ENCODE measurements at places on chromosomes 13 and 19.

- H3K4me3 ChIP-seq: no peak overlapping the region
- no peak for DNase-seq
- no peaks in the 10 kb centered on the region for H3K27me3 ChIP-seq
- H3K4me1 ChIP-seq: no peaks in the 10 kb centered on the region
- H3K27ac ChIP-seq: no peak overlapping the region
Observed at GRCh38 chr13:34628209-34628682, 313.8 kb upstream of the NBEA start.

DNA sequence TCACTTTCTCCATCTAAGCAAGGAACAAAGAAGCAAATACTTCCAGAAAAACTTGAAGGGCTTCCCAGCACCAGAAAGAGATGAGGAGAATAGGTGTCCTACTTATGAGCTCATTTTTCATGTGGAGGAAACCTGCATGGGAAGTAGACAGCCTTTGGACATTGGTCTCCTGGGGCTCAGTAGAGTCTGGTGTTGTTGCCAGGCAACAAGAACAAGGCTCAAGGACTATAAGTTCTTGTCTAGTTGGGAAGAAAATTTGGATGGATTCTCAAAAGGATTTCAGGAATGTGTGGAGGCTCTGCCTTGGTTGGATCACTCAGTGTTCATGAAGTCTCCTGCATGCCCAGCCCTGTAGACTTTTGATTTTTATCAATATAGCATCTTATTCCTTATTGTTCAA lies 84.5 kb downstream of the MBNL2 start:
- no peaks in the 10 kb centered on the region for H3K36me3 ChIP-seq
- no peak overlapping the region for H3K4me3 ChIP-seq
- no peak for DNase-seq
- peaks cover 35% of the 10 kb centered on the region for H3K4me1 ChIP-seq
- no peaks in the 10 kb centered on the region for H3K27me3 ChIP-seq

- H3K4me1 ChIP-seq: no peaks in the 10 kb centered on the region
- no peaks in the 10 kb centered on the region for H3K36me3 ChIP-seq
- peaks cover 4% of the 10 kb centered on the region for H3K27me3 ChIP-seq
- no peak overlapping the region for H3K4me3 ChIP-seq
- DNase-seq: no peak
- no peak overlapping the region for H3K27ac ChIP-seq
Observed at GRCh38 chr13:22077764-22078163, 406.9 kb downstream of the FGF9 start.

DNA sequence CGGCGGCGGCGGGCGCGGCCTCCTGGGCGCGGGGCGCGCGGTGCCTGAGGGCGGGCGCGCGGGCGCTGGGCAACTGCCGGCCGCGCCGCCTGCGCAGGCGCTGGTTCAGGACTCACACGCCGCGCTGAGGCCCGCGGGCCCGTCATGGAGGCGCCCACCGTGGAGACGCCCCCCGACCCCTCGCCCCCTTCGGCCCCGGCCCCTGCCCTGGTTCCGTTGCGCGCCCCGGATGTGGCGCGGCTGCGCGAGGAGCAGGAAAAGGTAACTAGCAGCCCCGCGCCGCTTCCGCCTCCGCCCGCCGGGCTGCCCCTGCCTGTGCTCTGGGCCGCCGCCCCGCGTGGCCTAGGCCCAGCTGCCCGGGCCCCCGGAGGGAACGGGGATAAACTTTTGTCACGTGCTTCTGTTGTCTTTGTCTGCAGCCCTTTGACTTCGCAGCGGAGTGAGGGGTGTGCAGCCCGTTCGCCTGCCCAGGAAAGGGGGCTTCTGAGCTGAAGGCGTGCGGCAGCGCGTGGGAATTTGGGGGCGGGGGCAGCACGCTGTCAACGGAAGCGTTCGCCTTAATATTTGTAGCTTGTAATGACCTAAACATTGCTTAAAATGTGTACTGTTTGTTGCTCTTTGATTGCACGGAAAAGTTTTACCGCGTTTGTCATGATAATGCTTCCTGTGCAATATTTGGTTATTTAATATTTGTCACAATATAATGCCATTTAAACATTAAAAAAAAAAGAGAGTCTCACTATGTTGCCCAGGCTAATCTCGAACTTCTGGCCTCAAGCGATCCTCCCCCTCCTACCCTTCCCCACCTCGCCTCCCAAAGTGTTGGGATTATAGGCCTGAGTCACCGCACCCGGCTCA lies 594 bp downstream of the URI1 start:
- no peak for DNase-seq
- no peaks in the 10 kb centered on the region for H3K27me3 ChIP-seq
- peaks cover 10% of the 10 kb centered on the region for H3K36me3 ChIP-seq
- H3K4me3 ChIP-seq: peak overlapping the region; percentile 100
- peak overlapping the region; percentile 54 for H3K27ac ChIP-seq

DNA sequence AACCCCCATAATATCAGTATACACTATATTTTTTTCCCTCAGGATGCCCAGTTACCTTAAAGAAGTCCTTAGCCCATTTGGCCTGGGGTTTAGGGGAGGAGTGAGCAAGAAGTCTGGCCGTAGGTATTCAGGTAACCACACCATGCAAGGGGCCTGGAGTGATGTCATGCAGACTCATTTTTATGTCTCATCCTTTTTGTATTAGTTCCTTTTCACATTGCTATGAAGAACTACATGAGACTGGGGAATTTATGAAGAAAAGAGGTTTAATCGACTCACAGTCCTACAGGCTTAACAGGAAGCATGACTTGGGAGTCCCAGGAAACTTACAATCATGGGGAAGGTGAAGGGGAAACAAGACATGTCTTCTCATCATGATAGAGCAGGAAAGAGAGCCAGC lies 12.2 kb downstream of the TPP2 start:
- H3K36me3 ChIP-seq: peaks cover 85% of the 10 kb centered on the region
- no peak overlapping the region for H3K4me3 ChIP-seq
- H3K4me1 ChIP-seq: peaks cover 12% of the 10 kb centered on the region
- no peaks in the 10 kb centered on the region for H3K27me3 ChIP-seq
- H3K27ac ChIP-seq: no peak overlapping the region

- no peaks in the 10 kb centered on the region for H3K27me3 ChIP-seq
- DNase-seq: no peak
Observed at GRCh38 chr19:13600091-13600490, 93.8 kb upstream of the CACNA1A start.

DNA sequence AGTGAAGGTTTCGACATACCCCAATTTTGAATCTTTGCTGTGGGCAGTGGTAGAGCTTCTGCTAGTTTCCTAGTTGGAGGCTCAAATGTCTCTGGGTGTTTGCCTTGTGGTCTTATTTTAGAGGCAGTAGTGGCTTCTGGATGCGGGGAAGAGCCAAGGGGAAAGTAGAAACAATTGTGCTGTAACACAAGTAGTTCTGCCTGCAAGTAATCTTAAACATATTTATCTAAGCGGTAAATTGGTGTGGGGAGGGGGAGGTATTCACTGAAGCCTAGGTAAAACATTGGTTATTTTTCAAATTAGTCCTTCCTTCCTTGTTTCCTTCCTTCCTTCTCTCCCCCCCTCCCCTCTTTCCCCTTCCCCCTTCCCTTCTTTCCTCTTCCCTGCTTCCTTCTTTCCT lies at the start of gene PCDH20:
Gene PCDH20 (minus strand): TSS at position 101 of the 400 bp plus-strand sequence. CDS start 691 bp downstream, outside the sequence.
- peaks cover 35% of the 10 kb centered on the region for H3K27me3 ChIP-seq
- DNase-seq: no peak
- peak within 1 kb of the TSS; percentile 10 for H3K4me3 ChIP-seq
- H3K4me1 ChIP-seq: no peaks in the 10 kb centered on the region
- H3K36me3 ChIP-seq: no peaks in the 10 kb centered on the region

- H3K27me3 ChIP-seq: no peaks in the 10 kb centered on the region
- H3K4me3 ChIP-seq: no peak overlapping the region
- DNase-seq: no peak
Observed at GRCh38 chr13:73451221-73452029, 392.6 kb downstream of the KLF5 start.

DNA sequence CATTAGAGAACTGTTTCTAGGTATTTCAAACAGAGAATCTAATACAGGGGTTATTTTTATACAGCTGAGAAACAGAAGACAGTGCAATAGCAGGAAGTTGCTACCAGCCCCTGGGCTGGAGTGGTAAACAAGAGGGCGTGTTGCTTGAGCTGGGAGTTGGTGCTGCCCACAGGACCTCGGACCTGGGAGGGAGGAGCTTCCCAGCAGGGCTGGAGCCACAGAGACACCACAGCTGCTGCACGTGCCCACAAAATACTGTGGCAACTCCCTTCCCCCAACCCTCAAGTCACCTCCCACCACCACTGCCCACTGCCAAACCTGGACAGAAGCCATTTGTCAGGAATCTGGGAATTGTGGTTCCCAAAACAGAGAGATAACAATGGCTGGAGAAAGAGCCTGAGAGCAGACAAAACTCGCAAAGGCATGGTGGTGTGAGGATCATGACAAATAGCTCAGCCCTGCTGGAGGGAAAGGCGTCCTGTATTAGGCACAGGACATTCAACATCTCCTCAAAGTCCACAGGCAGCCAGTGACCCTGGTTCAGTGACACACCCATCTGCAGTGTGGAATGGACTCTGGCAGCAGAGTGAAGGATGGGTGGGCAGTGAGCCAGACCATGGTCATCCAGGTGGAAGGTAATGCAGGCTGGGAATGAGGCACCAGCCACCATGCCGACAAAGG lies 57.2 kb downstream of the SPATA13 start:
- H3K27ac ChIP-seq: no peak overlapping the region
- no peaks in the 10 kb centered on the region for H3K36me3 ChIP-seq
- no peaks in the 10 kb centered on the region for H3K27me3 ChIP-seq
- H3K4me1 ChIP-seq: no peaks in the 10 kb centered on the region
- DNase-seq: no peak
- H3K4me3 ChIP-seq: no peak overlapping the region

DNA sequence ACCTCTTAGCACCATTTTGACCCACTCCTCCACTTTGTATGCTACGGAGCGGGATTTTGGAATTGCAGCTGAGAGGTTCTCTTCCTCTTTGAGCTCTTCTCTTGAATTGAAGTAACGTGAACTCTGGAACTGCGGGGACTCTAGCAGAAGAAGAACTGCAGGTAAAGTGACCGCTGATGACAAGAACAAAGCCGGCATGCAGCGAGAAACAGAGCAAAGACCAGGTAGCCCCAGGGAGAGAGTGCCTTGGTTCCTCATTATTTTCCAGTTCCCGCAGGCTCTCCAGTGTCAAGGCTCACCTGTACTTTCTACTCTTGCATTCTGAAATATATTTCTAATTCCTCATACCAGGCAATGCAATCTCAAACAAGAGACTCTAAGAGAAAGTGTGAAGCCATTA lies 260.3 kb upstream of the GPC6 start:
- H3K36me3 ChIP-seq: no peaks in the 10 kb centered on the region
- H3K27ac ChIP-seq: no peak overlapping the region

- H3K4me3 ChIP-seq: no peak overlapping the region
- no peaks in the 10 kb centered on the region for H3K4me1 ChIP-seq
- no peaks in the 10 kb centered on the region for H3K36me3 ChIP-seq
- H3K27ac ChIP-seq: no peak overlapping the region
Observed at GRCh38 chr19:29569038-29569911, 36.8 kb upstream of the POP4 start.

GRCh38 chr13:23628250-23628649 lies 58.0 kb downstream of the TNFRSF19 start:
- no peak overlapping the region for H3K27ac ChIP-seq
- no peaks in the 10 kb centered on the region for H3K27me3 ChIP-seq

GRCh38 chr19:3548606-3549005 lies 8.8 kb downstream of the MFSD12 start:
- H3K4me1 ChIP-seq: no peaks in the 10 kb centered on the region
- H3K27ac ChIP-seq: no peak overlapping the region
- H3K36me3 ChIP-seq: peaks cover 19% of the 10 kb centered on the region
- H3K27me3 ChIP-seq: no peaks in the 10 kb centered on the region
- DNase-seq: no peak

DNA sequence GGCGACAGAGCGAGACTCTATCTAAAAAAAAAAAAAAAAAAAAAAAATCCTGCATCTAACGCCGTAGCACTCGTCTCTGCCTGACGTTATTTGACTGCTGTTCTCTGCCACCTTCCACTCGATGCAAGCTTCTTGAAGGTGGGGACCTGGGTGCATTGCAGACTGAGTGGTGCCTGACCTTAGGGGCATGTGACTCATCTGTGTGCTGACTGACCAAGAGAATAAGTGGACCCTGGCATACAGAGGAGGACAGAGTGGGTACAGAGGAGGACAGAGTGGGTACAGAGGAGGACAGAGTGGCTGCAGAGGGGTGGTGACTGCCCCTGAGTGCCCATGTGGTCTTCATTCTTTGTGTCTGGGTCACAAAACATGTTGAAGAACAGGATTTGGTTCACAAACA lies 7.6 kb downstream of the WTIP start:
- no peak overlapping the region for H3K4me3 ChIP-seq
- H3K27me3 ChIP-seq: no peaks in the 10 kb centered on the region
- H3K4me1 ChIP-seq: no peaks in the 10 kb centered on the region

- no peaks in the 10 kb centered on the region for H3K36me3 ChIP-seq
- no peak overlapping the region for H3K27ac ChIP-seq
- H3K27me3 ChIP-seq: peaks cover 97% of the 10 kb centered on the region
- DNase-seq: no peak
Observed at GRCh38 chr13:112061367-112062061, 5.4 kb upstream of the SOX1 start.

DNA sequence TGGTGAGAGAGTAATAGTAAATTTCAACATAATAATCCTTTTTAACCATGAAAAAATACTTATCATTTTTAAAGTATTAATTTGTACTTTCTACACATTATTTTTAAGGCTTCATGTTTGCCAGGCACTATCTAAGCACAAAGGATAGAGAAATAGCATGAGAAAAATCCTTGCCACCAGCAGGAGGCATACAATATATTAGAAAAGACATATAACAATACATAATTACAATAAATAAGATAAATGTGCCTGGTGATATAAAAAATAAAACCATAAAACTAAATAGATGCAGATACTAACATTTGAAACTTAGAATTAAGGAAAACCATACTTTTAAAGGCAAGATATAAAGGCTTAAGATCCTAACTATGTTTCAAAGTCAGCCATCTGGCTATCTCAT lies 1256.4 kb downstream of the DIAPH3 start:
- no peak for DNase-seq
- no peaks in the 10 kb centered on the region for H3K36me3 ChIP-seq
- peaks cover 5% of the 10 kb centered on the region for H3K27me3 ChIP-seq
- H3K4me3 ChIP-seq: no peak overlapping the region
- no peaks in the 10 kb centered on the region for H3K4me1 ChIP-seq
- no peak overlapping the region for H3K27ac ChIP-seq

DNA sequence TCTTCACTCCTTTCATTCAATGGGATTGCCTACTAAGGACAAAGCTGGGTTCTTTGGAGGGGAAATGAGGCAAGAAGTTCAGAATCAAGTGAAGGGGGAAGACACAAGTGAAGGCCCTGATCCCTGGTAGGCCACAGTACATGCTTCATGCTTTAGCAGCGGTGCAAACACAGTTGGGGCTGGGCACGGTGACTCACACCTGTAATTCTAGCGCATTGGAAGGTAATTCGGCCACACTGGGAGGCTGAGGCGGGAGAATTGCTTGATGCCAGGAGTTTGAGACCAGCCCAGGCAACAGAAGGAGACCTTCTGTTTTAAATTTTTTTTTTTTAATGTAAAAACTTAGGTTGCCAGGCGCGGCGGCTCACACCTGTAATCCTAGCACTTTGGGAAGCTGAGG lies 23.4 kb upstream of the GATAD2A start:
- no peak for DNase-seq
- peaks cover 21% of the 10 kb centered on the region for H3K4me1 ChIP-seq
- H3K27ac ChIP-seq: no peak overlapping the region
